Hematopoietic multipotent progenitor cell treated with erythropoietin and hydrocortisone succinate and interleukin-3 and kit ligand, for 17 days (in vitro differentiated cells): ENCODE measurements at places on chromosomes 16 and 17.
A peak's percentile ranks its signal among the peaks of the same experiment; 100 is the strongest.

GRCh38 chr16:49608779-49609178 lies 235.2 kb downstream of the C16orf78 start:
- DNase-seq, result no peak

DNA sequence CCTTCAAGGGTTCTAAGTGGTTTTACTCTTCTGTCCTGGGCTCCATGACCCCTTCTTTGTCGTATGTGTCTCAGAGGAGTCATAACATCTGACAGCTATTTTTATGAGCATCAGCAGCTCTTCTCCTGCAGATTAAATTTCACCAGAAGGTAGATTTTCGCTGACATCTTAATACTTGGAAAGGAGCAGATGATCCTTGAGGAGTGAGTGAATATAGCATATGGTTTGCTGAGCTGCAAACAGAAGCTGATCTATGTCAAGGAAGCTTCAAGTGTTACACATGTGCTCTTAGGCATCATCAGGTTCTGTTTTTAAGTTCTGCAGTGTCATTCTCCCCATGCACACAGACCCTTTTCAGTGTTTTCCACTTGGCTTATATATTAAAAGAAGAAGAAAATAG lies 49.2 kb upstream of the MYH2 start:
- DNase-seq, result no peak

DNA sequence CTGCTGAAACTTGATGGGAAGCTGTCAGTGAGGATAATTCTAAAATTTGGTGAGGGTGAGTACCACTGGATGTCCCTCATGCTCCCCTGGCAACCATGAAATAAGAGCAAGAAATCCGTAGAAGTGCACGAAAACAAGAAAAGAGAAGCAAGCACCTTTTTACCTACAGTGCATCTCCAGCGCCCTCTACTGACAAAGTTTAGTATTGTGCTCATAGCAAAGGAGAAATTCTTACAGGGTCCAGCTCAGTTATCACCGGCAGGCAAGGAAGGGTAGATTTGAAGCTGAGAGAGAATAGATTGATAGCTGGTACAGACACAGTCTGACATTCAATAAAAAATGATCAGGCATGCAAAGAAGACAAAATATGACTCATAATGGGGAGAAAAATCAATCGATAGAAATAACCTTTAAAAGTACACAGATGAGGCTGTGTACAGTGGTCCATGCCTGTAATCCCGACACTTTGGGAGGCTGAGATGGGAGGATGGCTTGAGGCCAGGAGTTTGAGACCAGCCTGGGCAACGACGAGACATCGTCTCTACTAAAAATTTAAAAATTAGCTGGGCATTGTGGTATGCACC lies 28.3 kb upstream of the TEX2 start:
- DNase-seq, result peak; percentile 50

GRCh38 chr16:61891460-61891859 lies 144.8 kb downstream of the CDH8 start:
- DNase-seq, result no peak

DNA sequence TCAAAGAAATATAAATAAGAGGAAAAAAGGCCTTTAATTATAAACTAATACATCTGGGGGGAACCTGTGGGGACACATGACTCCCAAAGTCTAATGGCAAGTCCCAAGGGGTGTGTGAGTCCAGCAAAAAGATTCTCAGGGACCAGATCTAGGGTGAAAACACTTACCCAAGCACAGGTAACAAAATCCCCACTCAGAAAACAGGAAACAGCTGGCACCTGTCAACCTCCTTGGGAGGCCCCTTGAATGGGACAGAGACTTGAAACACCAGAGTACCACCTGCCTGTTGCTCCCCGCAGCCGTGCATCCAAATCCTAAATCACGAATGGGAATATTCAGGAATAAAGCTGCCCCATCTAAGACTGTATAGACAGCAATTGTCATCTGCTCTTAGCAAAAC lies 461.2 kb upstream of the CDH5 start:
- no peak for DNase-seq

DNA sequence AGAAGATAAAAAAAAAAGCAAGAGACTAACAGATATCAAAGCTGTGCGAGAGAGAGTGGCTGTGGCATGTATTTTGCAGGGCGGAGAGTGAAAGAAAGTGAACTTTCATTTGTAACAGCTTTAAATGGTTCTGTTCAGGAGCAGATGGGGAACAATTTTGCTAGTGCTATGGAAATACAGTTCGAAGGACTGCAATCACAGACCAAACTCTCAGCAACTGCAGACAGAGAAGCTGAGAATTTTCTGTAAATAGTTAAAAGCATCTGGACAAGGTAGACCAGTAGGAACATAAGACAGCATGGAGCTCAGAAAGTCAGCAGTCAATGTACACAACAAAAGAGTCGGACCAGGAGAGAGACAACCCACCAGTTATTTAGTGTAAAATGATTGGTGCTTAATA lies 62.3 kb downstream of the TBX4 start:
- DNase-seq, result no peak

- DNase-seq, result no peak
These were observed 15.7 kb downstream of the TMIGD1 start for GRCh38 chr17:30318155-30318554.

DNA sequence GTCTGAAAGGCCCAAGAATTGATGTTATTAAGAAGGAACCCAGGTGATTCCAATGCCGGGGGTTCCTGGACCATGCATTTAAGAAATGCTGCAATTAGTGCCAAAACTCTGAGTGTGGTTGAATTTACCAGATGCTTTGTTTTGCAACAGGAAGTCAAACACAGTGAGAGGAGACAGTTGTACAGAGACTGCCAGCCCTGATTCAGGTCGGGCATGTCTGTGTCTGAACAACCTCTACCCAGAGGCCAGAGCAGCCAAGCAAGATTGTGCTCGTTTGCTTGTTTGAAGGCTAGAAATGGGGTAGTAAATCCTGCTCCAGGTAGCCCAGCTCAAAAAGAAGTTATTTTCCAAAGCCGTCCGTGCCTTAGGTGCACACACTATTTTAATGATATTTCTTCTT lies 412.4 kb upstream of the ERCC4 start:
- DNase-seq, result no peak

DNA sequence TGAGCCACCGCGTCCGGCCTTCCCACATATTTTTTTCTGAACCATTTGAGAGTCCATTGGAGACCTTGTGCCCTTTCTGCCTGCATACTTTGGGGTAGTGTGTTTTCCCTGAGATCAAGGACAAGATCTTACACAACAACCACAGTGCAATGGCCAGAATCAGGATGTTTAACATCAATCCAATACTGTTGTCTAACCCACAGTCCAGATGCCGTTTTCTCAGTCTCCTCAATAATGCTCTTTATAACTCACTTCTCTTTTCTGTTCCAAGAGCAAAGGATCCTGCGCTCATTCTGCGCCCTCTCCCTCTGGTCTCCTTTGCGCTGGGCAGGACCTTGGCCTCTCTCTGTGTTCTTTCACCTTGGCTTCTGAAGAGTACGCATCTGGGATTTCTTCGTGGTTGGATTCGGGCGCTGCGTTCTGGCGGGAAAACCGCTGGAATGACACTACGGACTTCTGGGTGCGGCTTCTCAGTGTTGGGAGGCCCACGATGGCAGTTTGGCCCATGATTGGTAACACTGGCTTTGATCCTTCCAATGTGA lies 16.6 kb downstream of the CBX4 start:
- DNase-seq, result no peak

GRCh38 chr16:10610499-10611184 lies 30.2 kb upstream of the EMP2 start:
- DNase-seq, result no peak

GRCh38 chr17:57902800-57903759 lies 52.1 kb downstream of the CUEDC1 start:
- no peak for DNase-seq

- DNase-seq, result no peak
These were observed 510 bp downstream of the CRISPLD2 start for GRCh38 chr16:84820305-84820684.

GRCh38 chr16:30786115-30786935 lies 680 bp downstream of the ZNF629 start:
- no peak for DNase-seq

DNA sequence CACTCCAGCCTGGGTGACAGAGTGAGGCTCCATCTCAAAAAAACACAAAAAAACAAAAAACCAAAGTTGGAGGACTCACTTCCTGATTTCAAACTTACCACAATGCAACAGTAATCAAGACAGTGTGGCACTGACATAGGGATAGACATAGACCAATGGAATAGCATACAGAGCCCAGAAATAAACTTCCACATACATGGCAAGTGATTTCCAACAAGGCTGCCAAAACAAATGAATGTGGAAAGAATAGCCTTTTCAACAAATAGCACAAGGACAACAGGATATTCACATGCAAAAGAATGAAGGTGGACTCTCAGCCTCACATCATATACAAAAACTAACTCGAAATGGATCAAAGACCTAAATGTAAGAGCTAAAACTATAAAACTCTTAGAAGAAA lies 36.8 kb upstream of the RASD1 start:
- no peak for DNase-seq

DNA sequence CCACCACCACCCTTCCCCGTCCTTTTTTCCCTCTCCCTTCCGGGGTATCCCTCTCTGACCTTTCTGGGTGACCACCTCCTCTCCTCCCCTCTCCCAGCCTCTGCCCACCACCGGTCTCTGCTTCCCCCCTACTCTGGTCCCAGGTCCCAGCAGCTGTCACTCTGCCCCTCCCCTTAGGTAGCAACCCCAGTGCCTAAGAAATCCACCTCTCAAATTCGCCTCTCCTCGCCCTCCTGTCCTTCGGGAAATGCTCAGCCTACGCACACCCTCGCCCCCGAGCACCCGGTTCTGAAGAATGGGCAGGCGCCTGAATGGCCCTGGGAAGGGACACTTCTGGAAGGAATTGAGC lies 775 bp upstream of the SP6 start:
- DNase-seq, result no peak

- DNase-seq, result no peak
These were observed 114.7 kb downstream of the C16orf78 start for GRCh38 chr16:49488336-49488735.

DNA sequence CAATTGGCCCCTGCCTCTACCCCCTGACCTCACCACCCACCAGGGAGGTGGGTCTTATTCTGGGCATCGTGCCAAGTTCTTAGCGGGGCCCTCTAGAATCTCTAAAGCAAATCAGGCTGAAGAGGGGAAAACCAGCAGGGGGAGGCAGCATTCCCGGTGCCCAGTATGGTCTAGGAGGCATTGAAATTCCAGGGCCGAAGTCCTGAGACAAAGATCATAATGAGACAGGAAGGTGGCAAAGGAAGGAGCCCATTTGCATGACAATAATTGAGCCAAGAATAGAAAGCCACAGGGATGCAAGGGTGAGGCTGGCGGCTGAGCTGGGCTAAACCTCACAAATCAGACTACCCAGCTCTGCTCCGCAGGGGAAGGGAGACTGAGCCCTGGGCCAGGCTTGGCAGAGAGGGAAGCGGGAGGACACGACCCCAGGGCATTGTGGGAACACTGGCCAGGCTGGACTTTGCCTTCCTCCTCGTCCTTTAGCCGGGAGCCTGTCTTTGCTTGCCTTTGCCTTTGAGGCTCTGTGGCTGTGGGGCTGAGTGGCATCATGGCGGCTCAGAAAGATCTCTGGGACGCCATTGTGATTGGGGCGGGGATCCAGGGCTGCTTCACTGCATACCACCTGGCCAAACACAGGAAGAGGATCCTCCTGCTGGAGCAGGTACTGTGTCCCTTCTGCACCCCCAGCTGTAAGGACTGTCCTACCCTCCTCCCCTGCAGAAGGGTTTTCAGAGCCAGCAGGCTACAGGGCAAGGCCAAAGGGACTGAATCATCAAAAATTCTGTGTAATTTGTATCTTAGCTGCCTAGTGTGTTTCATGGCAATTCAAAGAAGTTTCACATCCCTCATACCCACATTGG lies at the start of gene PIPOX:
Gene PIPOX, plus strand, starts transcription at position 463 of the 860 bp plus-strand sequence. Its CDS starts 85 bp downstream, at position 548.
- no peak for DNase-seq

- no peak for DNase-seq
These were observed 52.4 kb downstream of the WDR45B start for GRCh38 chr17:82595893-82596292.

DNA sequence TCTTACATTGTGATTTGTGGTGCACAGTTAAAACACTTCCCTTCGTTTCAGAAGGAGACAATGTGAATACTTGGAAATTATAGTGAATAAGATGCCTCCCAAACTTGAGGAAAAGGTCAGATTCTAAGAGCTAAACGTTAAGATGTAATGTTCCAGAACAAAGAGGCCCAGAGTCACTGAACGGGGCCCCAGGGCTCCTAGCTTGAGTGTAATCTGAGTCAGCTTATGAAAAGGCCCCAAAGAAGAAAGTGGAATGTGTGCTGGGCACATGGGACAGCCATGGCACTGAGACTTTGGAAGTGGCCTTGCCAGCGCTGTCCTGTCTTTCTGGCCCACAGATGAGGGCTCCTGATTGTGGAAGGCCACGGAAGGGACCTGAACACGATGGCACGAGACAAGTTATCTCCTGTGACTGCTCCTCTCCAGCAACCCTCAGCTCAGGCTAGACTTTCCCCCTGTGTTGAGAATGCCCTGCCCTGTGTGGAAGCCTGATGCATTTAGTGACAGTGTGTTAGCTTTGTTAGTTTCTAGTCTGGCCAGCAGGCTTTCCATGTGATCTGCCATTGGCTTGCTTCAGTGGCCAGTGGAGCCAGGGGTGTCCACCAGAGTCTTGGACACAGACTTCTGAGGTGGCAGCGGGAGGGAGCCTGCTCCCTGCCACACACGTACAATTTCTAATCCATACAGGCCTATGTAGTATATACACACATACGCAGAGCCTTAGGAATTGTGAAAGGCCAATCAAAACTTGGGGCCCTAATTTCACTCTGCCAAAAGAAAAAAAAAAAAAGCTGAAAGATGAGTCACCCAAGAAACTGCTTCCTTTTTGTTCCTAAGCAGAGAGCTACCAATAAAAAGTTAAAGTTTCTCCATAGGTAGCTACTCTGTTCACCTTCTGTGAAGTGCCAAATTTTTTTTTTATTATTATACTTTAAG lies 13.1 kb downstream of the SPATA33 start:
- no peak for DNase-seq

GRCh38 chr16:27222249-27223225 lies 19.2 kb downstream of the KDM8 start:
- no peak for DNase-seq

GRCh38 chr17:60258313-60258712 lies 108.5 kb downstream of the CA4 start:
- DNase-seq, result no peak

GRCh38 chr16:67025210-67025550 lies 3.8 kb upstream of the CBFB start:
- no peak for DNase-seq

- no peak for DNase-seq
These were observed 104.3 kb upstream of the NUDT7 start for GRCh38 chr16:77617996-77618395.

- DNase-seq, result no peak
These were observed 1.1 kb downstream of the DCUN1D3 start for GRCh38 chr16:20899071-20899470.
